BJ (cell line): ENCODE measurements at places on chromosomes 7 and 10.

DNA sequence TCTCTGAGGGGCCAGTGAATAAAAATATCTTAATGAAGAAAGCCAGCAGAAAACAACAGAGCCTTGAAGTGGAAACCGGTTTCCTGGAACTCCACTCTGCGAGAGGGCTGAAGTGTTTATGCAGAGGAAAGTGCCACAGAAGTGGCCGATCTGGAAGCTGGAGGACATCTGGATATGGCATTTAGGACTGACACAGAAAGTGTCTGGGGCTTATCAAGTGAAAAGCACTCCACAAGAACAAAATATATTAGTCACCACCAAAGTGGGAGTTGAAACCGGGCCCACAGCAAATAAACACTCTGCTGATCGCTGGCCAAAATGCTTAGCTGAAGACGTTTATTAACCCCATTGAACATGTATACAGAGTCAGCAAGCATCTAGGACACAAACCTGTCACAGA is 7.8 kb downstream of the NOD1 start:
- DNase-seq, result peak; percentile 64

GRCh38 chr7:50505553-50506210 is 55.5 kb upstream of the FIGNL1 start:
- DNase-seq, result no peak

DNA sequence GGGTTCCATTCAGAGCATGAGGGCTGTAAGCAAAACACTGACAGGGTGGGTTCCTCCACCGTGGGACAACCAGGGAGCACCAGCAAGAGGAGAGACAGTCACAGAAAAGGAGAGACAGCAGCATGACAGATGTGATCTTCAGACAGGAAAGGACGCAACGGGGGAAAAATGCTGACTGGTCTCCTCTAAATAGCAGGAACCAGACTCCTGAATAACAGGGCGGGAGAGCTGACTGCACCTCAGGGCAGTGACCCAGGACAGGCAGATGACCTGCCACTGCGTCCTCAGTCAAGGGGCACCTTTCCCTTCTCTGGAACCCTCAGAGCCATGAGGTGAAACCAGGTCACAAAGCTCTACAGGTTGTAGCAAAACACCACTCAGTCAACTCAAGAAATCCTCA is 37.0 kb downstream of the CDCA7L start:
- DNase-seq, result no peak

GRCh38 chr10:117442944-117443685 is 67.9 kb upstream of the PDZD8 start:
- DNase-seq, result no peak

DNA sequence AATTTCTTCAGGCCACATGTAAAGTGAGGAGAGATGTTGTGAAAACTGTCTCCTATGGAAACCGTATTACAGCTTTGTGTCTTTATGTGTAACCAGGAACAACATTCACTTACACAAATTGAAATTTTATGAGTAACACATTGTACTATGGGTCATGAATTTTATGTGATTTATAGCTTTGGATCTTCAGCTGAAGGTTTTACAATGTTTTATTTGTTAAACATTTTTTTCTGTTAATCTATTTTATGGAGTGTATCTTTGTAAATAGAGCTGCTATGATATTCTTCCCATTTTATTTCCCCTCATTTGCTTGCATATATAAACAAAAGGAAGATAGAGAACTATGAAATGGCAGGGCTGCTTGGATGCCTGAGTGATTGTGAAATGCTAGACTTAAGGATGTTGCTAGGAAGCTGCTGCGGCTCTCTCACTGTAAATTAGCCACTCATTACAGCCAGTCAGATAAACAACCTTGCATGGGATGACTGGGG is 104.5 kb upstream of the PCLO start:
- DNase-seq, result peak; percentile 28
